ENCODE measurements at places on chromosomes 4 and X. TPM values are rescaled to one million over a fixed set of nuclear protein-coding genes. Genes with fewer than 3 reads are reported as not detected.

The MAGEA9B gene
- not detected for total RNA-seq

The ETDB gene
- total RNA-seq = not detected

- no peak for DNase-seq
Measured at GRCh38 chr4:99366491-99366890, 13.9 kb upstream of the ADH1C start.

DNA sequence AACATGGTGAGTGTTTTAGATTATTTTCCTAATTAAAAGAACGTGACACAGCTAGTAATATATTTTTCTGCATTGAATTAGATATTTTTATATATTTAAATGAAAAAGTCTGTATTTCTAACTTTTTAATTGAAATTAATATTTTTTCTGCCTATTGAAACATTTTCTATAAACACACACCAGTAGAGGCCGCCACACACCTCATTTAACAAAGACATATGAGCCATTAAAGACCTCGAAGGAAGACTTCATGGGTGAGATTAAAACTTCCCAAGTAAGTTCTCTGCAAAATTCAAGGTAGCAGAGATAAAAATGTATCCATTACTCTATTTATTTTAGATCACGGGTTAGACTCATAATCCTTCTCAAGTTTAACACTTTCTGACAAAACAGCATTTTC is 8.3 kb downstream of the SLITRK2 start:
- no peak for DNase-seq

The PDE5A gene
- total RNA-seq = 0.81 TPM

The ZXDB gene
- total RNA-seq = 5.5 TPM

- no peak for DNase-seq
Measured at GRCh38 chr4:22881411-22881810, 188.7 kb downstream of the GBA3 start.

The P2RY8 gene
- total RNA-seq = 180 TPM

DNA sequence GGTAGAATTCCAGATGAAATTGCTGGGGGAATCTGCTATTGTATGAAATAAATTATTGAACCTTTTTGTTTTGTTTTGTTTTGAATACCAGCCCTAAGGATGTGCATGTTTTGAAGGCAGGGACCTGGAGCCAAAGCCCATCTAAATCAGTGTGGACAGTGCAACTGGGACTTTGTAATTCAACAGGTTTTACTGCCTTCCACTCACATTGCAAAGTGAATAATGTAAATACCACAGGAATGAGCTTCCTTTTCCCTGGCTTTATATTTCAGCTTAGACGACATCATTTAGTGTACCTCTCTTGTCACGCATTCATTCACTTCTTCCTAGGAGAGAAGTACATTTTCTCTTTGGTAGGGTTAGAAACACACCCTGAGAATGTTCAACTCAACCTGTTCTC is 795.0 kb downstream of the CENPC start:
- no peak for DNase-seq

The SPANXC gene
- not detected for total RNA-seq

All from activated CD4-positive, alpha-beta memory T cell treated with anti-CD3 and anti-CD28 coated beads, Interleukin-2, amount 10 ng/mL, durations not matched to agents 7 days and 5 days (primary cell).